ENCODE measurements at places on chromosomes 4 and X.
A peak's percentile ranks its signal among the peaks of the same experiment; 100 is the strongest.

- DNase-seq = no peak
Observed at GRCh38 chrX:19599253-19599652, 83.9 kb upstream of the MAP3K15 start.

GRCh38 chr4:1842993-1843448 lies 12.9 kb downstream of the LETM1 start:
- no peak for DNase-seq

DNA sequence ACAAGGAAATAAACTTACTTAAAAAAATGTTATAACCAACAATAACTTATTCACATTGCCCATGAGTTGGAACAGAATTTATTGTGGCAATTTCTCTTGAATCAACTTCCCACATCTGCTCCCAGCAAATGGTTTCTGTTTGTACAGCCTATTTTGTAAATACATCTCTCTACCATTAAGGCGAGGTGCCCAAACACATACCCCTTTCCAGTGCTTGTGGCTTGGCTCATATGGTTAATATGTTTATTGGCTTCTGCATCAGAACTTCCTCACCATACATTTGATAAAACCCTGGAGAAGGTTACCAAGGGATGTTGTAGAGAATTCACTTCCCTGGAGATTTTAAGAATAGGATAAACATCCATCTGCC lies 207.1 kb downstream of the SOWAHB start:
- no peak for DNase-seq

DNA sequence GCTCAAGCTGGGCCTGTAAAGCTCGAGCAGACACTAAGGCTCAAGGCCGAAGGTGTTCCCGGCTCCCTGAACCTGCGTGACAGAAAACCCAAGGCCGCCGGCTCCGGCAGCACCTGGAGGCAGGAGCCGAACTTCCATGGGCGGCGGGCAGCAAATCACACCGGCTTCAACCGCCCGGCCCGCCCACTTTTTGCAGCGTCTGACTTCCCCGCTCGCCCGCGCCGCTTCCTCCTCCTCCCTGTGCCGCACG lies 940 bp upstream of the NSD2 start:
- peak; percentile 95 for DNase-seq

DNA sequence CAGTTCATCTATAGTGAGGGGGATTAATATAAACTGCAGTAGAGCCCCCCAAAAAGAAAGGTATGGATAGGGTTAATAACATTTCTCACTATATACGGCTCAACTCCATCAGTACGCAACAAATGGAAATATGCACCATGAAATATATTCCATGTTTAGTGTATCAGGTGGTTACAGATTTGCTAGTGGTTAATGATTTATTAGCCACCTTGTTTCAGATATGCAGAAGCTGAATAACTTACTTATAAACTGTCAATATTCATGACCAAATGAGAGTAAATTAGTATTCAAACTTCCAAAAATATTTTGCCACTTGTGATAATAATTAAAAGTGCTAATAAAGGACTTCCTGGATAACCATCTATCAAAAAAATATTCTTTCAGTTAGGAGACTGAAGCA lies 14.8 kb downstream of the AMTN start:
- DNase-seq = no peak

DNA sequence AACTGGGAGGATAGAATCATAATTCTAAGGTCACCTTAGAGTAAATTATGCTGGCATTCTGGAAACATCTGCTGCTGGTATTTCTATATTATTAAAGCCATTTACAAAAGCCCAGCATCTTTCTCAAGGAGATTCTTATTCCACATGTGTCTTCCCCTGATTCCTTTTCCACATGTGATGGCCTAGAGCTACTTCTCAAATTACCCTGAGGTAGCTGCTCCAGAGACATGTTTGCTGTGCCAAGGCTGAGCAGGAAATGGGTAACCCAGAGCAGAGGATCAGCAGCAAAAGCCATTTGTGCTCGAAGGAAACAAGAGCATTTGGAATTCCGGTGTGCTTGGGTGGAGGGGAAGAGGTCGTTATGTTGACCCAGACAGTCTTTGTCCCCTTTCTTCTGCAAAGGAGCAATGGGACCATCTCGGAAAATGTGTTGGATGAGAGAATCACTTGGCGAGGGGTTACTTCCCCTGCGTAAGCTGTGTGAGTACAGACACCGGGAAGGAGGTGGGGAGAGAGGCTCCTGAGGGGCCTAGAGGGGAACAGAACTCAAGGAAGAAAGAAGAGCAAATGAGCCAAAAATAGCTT lies 24.6 kb downstream of the TSC22D3 start:
- no peak for DNase-seq
